ENCODE measurements at places on chromosomes 2 and 18.

GRCh38 chr2:63093502-63093901 is 42.9 kb downstream of the OTX1 start:
- no peak for DNase-seq

DNA sequence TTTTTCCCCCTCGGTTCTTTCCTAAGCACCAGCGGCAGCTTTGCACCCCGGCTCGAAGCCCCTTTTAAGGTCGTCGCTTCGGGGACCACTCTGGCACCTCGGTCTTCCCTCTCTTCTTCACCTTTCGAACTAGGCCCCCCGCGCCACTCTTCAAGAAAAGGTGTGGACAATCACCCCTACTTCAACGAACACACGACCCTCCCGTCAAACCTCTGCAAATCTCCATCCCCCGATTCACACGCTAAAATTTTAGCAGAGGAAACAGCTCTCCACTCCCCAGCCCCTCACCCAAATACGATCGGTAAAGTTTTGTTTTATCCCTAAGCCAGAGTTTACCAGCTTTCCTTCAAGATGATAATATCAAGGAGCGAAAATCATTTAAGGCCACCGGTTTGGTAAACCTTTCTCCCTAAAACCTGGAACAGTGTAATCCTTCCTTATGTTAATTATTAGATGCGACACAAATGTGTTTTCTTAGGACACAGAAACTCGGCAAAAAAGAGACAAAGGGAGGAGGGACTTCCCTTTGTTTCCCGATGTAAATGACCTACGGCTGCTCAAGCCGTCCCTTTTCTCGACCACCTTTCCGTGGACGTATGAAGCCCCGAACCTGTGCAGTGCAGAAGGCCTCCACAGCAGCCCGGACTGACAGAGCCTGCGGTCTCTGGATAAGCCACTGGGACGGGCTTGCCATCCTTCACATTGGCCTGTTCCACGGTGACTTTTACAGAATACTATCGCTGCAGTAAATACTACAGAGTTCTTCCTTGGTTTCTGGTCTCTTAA is 85.2 kb downstream of the RBMS1 start:
- DNase-seq, result no peak

GRCh38 chr2:99615247-99615771 is 125.5 kb upstream of the REV1 start:
- DNase-seq, result no peak

- DNase-seq, result no peak
Measured at GRCh38 chr2:43276962-43277391, 50.6 kb upstream of the ZFP36L2 start.

DNA sequence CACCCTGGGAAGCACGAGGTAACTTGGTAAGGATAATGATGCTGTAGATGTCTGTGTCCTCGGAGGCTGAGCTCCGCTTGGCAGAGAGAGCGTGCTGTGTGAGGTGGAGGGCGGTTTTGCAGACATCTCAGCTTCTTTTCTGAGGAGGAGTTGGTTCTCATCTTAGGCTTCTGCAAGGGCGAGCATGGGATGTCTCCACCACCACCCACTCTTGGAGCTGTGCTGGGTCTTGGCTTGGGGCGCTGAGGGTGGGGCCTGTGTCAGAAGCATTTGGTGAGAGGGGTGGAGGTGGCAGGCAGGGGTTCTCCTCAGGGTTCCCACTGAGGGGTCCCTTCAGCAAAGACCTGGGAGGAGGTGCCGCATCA is 9.2 kb downstream of the OXER1 start:
- no peak for DNase-seq

DNA sequence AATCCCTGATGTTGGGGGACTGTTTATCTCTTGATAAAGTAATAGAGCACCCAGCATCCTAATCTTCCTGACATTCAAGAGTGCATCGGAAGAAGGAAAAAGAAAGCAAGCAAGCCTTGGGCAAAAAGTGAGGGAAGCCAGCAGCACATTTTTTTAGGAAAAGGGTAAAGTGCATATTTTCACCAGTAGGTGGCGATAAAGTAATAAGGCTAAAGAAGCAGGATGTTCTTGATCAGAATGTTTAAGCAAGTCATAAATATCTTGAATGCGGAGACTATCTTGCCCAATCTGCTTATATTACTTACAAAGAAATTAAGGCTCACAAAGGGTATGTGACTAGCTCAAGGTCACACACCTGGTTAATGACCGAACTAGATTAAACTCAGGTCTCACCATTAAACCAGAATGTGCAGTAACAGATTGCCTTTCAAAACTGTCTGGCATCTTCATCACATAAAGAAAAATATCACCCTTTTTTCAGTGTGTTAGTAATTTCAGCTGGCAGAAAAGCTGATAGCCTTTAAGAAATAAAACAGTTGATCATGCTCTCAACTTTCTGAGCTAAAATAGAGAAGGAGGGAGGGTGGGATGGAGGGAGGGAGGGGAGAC is 83.8 kb downstream of the VIT start:
- no peak for DNase-seq

DNA sequence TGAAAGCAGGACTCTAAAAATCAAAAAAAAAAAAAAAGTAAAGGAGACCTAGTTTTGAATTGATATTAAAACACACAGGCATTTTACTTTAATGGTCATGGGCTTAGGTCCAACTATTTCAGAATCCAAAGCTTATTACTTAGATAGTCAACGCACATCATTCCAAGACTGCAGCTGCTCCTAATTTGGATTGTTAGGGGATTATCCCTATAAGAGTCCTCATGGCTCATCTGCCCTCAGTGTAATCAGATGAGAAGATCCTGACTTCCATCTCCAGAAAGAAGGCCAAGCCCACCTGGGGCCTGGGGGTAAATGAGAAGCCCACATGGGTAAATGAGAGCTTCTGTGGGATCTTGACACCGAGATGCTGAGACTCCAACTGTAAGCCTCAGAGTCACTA is 424.2 kb downstream of the NRXN1 start:
- no peak for DNase-seq

GRCh38 chr2:117961201-117961600 is 52.7 kb downstream of the CCDC93 start:
- no peak for DNase-seq

- DNase-seq, result no peak
Measured at GRCh38 chr2:46376586-46376985, 79.4 kb downstream of the EPAS1 start.

GRCh38 chr2:110690083-110690965 is 12.5 kb upstream of the BUB1 start:
- no peak for DNase-seq

DNA sequence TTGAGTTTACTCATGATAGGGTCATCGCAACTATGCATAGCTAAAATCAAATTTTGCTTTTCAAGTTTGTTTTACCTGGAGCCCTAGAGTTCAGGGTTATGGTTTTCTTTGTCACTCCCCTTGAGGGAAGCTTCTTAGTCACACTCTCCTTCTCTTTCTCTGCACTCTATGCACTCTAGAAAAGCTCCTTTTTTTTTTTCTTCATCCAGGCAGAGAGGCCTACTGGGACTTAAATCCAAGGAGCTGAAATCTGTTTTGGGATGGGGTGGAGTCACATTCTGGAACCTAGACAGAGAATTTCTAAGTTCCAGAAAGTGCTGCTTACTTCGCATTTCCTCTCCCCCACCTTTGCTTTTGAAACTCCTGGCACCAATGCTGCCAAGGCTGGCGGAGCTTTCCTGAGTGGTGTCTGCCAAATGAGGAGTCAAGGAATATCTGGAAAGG is 19.1 kb upstream of the IL18R1 start:
- no peak for DNase-seq

Measured in activated CD4-positive, alpha-beta T cell treated with anti-CD3 and anti-CD28 coated beads for 48 hours (primary cell).